ENCODE measurements at places on chromosomes 6 and 20.

DNA sequence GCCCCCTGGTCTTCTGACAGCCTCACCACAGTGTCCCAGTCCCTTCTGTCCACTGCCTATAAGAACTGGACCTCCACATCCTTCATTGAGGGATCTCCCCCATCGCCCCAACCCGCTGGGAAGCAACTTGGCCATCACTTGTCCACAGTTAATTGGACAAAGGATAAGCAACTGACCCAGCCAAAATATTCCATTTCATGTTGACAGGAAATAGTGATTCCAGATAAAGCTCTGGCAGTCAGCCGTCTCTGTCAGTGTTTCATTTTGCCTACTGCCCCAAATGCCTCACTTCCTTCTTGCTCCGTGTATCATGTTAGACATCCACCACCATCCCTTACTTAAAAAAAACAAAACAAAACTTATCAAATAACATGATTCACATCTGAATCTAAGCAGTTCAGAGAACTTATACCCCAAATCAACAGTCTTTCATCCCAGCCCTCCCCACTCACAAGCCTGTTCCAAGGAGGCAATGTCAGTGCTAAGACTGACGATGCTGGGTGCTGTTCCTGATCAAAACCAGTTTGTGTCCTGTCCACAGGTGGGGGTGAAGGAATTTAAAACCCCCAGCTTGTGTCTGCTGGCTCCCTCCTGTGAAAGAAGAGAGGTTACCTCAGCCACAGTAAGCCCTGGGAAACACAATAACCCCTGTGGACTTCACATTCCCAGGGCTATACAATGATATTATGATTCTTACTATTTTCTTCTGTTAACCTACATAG, 162.5 kb downstream of the WDR27 start:
- no peak overlapping the region for H3K4me3 ChIP-seq
- H3K4me1 ChIP-seq, result peaks cover 1% of the 10 kb centered on the region
- no peak for DNase-seq
- no peak overlapping the region for H3K27ac ChIP-seq
- peaks cover 4% of the 10 kb centered on the region for H3K27me3 ChIP-seq

- peaks cover 52% of the 10 kb centered on the region for H3K4me1 ChIP-seq
- H3K27me3 ChIP-seq, result no peaks in the 10 kb centered on the region
- DNase-seq, result no peak
- H3K4me3 ChIP-seq, result no peak overlapping the region
- peaks cover 15% of the 10 kb centered on the region for H3K36me3 ChIP-seq
Observed at GRCh38 chr6:26363882-26364701, 906 bp upstream of the BTN3A2 start.

DNA sequence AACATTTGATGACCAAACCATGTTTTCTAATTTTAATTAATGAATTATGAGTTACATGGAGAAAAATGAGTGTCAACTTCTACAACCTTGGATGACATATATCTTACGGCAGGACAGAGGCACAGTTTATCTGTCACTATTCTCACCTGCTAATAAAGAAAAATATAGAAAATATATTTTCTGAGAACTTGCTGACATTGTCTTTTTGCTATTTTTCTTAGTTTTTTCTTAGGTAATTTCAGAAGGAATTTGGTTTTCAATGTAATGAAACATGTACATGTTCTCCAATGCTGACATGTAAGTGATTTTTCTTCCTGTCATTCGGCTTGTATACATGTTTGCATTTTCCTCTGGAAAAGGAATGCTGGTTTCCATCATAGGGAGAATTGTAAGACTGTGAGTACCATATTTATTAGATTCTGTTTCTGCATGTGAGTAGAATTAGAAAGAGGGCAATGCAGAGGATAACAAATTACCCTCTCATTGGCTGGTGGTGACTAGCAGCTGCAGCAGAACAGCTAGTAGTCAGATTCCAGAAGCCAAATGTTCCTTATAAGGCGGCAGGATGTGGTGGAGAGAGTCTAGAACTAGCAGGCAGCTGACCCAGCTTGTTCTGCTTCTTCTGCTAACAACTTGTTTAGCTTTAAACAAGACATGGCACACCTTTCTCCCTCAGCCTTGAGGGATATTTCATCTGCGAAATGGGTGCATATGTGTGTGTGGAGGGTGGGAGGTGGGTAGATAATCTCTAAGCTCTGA, 132.8 kb upstream of the SPACA1 start:
- peaks cover 11% of the 10 kb centered on the region for H3K27me3 ChIP-seq
- DNase-seq, result peak; percentile 23
- peaks cover 5% of the 10 kb centered on the region for H3K36me3 ChIP-seq
- H3K27ac ChIP-seq, result no peak overlapping the region
- peaks cover 36% of the 10 kb centered on the region for H3K4me1 ChIP-seq
- H3K4me3 ChIP-seq, result no peak overlapping the region

DNA sequence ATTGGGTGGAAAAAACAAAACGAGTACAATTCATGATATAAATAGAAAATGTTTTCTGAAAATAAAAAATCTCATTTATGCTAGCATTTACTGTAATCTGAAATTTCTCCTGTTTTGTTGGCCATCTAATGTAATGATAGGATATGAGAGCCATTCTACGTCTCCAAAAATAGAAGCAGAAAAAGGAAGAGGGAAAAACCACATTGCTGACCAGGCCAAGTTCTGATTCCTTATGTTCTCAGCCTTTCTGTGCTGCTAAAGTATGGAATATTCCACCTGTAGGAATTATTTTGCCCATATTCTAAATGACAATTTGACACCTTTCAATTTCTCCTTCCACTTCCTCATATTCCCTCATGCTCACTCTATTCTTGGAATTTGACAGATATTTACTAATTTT, 110.2 kb downstream of the TBXT start:
- H3K4me3 ChIP-seq, result no peak overlapping the region
- H3K27me3 ChIP-seq, result no peaks in the 10 kb centered on the region
- no peak for DNase-seq
- H3K36me3 ChIP-seq, result no peaks in the 10 kb centered on the region

DNA sequence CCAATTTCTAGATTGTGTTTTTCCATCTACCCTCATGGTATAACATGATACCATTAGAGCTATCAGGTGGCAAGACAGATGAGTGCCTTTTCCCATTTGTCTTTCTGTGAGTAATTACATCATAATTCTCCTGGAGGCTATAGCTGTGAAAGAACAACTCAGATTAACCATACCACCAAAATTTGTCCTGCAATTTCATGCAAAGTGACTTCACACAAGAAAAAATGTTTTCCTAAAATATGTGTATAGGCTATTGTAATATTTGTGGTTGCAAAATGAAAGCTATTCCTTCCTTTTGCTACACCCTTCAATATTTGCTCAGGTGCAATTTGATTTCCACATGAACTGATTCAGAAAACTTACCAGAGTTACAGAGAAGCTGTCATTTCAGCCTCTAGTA, 547.7 kb upstream of the ID4 start:
- DNase-seq, result no peak
- no peak overlapping the region for H3K4me3 ChIP-seq
- no peaks in the 10 kb centered on the region for H3K36me3 ChIP-seq
- no peak overlapping the region for H3K27ac ChIP-seq
- no peaks in the 10 kb centered on the region for H3K27me3 ChIP-seq

- DNase-seq, result no peak
- H3K27ac ChIP-seq, result no peak overlapping the region
- H3K36me3 ChIP-seq, result no peaks in the 10 kb centered on the region
- H3K27me3 ChIP-seq, result peaks cover 4% of the 10 kb centered on the region
- no peak overlapping the region for H3K4me3 ChIP-seq
Observed at GRCh38 chr6:150711584-150712504, 112.2 kb downstream of the PLEKHG1 start.

DNA sequence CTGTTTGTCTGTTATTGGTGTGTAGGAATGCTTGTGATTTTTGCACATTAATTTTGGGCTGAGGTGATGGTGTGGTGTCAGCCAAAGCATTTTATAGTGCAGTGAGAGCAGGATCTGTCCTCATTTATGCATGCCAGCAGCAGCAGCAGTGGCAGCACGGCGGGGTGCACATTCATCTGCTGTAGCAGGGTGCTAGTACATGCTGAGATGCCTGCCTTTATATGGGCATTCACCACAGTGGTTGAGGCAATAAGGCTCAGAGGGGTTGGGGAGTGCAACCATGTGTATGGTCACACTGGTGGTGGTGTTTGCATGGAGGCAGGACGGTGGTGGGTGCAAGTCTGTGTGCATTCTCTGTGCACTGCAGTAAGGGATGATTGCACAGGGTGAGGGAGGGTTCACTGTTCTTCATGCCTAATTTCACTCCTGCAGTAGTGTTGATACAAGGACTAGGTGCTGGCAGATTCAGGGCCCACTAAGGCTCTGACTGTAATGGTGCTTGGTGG, 129.3 kb upstream of the SYNCRIP start:
- no peak overlapping the region for H3K4me3 ChIP-seq
- no peak overlapping the region for H3K27ac ChIP-seq
- no peaks in the 10 kb centered on the region for H3K4me1 ChIP-seq
- no peaks in the 10 kb centered on the region for H3K36me3 ChIP-seq
- no peak for DNase-seq
- no peaks in the 10 kb centered on the region for H3K27me3 ChIP-seq

GRCh38 chr6:169795196-169795595, 43.8 kb downstream of the ERMARD start:
- no peaks in the 10 kb centered on the region for H3K36me3 ChIP-seq
- H3K4me3 ChIP-seq, result no peak overlapping the region
- no peak for DNase-seq
- H3K27ac ChIP-seq, result no peak overlapping the region

GRCh38 chr6:159953091-159953601, 15.7 kb upstream of the IGF2R start:
- H3K36me3 ChIP-seq, result no peaks in the 10 kb centered on the region
- no peak for DNase-seq
- peaks cover 5% of the 10 kb centered on the region for H3K4me1 ChIP-seq
- H3K27ac ChIP-seq, result no peak overlapping the region
- no peak overlapping the region for H3K4me3 ChIP-seq

GRCh38 chr6:155038104-155038503, 43.0 kb downstream of the TIAM2 start:
- no peak overlapping the region for H3K27ac ChIP-seq
- no peak overlapping the region for H3K4me3 ChIP-seq
- H3K4me1 ChIP-seq, result no peaks in the 10 kb centered on the region
- no peak for DNase-seq
- no peaks in the 10 kb centered on the region for H3K36me3 ChIP-seq

All from activated T-helper 2 cell treated with anti-CD3 and anti-CD28 coated beads, Interferon-gamma antibody, Interleukin-2, Interleukin-4, amounts not matched to agents 10 μg/mL and 5 μg/mL and 100 μg/mL, durations not matched to agents 14 hours and 24 hours and 36 hours (primary cell).